ENCODE measurements at places on chromosomes 12 and 14.

- DNase-seq = peak; percentile 62
Observed at GRCh38 chr12:103884316-103884715, 43.3 kb upstream of the NT5DC3 start.

DNA sequence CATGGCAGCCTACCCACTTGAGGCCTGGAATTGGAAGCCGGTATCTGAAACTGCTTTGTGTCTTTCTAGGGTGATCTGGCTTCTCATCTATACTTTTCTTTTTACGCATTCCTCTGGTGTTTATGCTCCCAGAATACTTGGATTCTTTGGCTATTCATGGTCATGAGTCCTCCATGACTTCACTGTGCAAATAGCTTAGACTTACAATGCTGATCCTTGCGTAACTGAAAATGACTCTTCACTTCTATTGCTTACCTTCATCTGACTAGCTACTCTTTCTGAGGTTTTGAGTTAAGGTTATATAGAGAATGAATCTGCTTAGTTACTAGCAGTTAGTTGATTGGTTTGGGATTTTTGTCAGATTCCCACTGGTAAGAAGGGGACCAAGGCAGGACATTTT, 121.7 kb upstream of the NOVA1 start:
- DNase-seq = no peak

DNA sequence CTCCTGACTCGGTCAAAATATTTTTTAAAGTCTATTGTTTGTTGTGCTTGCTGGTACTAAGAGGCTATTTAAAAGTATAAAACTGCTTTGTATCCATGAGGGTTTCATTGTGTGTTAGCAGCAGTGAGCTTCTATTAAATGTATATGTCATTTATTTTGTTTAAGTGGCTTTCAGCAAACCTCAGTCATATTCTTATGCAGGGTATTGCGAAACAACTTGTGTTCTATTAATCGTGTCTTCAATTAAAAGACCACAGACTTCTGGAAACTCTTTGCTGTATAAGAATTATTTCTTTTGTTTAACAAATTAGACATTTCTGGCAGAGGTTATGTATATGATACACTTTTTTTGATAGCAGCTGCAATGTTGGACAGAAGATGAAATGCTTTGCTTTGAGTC, 6.5 kb downstream of the IAPP start:
- DNase-seq = no peak

DNA sequence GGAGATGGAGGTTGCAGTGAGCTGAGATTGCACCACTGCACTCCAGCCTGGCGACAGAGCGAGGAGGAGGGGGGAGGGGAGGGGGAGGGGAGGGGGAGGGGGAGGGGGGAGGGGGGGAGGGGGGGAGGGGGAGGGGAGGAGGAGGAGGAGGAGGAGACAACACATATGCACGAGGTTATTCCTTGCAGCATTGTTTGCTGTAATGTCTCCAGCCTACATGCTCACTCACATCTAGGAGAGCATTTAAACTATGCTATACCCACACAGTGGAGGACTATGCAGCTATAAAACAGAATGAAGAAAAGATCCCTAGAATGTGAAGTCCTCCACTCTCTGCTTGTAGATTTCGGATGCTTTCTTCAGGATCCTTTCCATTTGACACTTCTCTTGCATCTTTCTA, 3.5 kb upstream of the HIGD1C start:
- DNase-seq = no peak

DNA sequence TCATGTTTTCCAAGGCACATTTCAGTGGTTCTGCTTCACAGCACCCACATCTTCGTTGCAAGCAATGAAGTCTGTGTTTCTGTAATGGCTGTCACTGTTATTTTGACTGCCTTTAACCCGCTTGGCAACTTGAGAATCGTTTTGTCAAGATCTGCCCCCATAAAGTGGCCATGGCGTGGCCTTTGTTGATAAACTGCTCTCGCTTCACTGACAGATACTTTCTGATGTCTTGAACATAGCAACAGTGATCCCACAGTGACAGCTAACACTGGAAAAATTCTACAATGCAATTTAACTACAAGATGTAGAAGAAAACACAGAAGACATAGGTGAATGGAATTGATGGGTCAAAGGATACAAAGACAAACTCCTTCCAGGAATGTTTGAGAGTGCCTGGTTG, 184.2 kb downstream of the KLHL28 start:
- no peak for DNase-seq

DNA sequence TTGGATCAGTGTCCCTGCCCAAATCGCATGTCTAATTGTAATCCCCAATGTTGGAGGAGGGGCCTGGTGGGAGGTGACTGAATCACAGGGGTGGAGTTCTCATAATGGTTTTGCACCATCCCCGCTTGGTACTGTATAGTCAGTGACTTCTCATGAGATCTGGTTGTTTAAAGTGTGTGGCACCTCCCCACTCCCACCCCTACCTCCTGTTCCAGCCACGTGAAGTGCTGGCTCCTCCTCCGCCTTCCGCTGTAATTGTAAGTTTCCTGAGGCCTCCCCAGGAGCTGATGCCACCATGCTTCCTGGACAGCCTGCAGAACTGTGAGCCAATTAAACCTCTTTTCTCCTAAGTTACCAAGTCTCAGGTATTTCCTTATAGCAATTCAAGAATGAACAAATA, 67.2 kb downstream of the FERMT2 start:
- DNase-seq = no peak

DNA sequence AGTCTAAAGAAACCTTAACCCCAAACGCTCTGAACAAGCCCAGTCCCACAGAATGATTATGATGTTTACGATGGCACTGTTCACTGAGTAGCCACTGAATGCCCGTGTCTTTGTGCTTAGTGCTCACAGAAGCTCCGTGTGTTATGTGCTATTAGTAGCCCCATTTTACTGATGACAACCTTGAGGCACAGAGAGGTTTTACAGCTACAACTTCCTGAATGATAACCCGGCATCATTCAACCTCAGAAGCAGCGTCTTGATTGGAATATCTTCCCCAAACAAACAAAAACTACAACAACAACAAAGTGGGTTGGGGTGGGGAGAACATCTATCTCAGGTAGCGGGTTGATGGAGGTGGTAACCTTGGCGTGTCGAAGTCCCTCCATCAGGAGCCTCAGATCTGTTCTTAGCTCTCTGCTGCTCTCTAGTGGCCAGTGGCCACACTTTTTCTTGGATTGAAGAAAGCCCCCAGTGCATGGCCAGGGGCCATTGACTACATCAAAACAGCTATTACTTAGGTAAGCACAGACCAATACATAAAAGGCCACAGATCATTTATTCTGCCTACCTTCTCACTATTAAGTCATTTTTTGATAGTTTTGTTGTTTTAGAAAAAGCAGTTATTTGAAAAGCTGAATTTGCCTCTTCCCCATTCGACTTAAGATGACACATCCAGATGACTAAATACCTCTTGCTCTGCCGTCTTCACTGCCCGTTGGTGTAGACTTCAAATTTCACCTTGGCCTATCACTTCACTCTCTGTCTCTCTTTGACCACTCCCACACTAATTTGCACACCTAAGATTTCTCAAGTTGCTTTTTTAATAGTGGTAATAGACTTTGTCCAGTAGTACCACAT, 376.9 kb downstream of the GALC start:
- DNase-seq = peak; percentile 52

- DNase-seq = no peak
Observed at GRCh38 chr12:126950266-126950665, 1316.7 kb upstream of the TMEM132C start.

GRCh38 chr14:67253076-67253635, 11.9 kb downstream of the PALS1 start:
- DNase-seq = no peak

- no peak for DNase-seq
Observed at GRCh38 chr12:91967590-91967989, 178.1 kb downstream of the BTG1 start.

- DNase-seq = no peak
Observed at GRCh38 chr14:52298795-52299194, 15.3 kb upstream of the PTGER2 start.

GRCh38 chr12:54300732-54301427, at the start of gene NFE2:
TSS of gene NFE2 (minus strand) at chr12:54301015. CDS start at chr12:54295248, 5,767 bp downstream.
- DNase-seq = peak; percentile 75

DNA sequence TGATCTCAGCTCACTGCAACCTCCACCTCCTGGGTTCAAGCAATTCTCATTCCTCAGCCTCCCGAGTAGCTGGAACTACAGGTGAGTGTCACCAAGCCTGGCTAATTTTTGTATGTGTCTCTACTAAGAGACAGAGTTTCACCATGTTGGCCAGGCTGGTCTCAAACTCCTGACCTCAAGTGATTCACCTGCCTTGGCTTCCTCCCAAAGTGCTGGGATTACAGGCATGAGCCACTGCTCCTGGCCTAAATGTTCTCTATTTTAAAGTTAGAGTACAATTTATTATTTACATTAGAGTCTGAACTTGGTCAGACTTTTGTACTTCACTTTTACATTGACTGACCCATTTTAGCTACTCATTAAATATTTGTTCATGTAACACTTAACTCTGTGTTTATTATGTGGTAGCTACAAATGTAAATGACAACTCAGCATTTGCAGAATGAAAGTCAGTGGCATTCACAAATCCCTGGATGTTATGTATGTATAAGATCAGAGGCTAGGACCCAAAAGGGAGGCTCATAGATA, 409.6 kb downstream of the APAF1 start:
- DNase-seq = no peak

- no peak for DNase-seq
Observed at GRCh38 chr14:30444451-30444850, 114.5 kb upstream of the G2E3 start.

GRCh38 chr14:24851837-24852236, 198.1 kb downstream of the STXBP6 start:
- DNase-seq = peak; percentile 61

DNA sequence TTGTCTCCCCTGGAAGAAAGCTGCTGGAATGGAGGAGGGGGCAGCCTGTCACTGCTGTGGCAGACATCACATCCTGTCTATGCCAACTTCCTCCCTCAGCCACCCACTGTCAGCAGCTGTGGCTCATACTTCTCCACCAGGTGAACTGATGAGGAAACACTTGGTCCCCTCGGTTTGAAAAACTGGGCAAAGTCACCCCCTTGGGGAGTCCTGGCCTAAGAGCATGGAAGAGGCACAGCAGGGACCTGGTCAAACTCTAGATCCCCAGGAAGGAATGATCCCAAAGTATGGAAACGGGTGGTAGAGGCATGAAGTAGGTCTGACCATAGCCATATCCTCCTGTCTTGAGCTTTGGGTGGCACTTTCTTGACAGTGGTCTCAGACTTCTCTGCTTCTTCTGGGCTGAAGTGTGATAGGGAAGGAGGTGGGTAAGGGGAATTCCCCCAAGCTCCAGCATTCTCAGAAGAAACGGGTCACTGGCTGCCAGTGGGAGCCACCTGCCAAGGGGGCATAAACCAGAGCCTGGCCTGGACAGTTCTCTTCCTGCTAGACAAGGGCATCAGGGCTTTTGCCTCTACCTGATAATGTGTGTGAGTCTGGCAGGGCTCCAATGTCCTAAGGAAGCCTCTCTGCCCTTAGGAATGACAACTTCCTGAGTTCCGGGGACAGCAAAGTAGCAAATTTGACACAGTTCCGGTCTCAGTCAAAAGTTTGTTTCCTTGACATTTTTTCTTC, 36.0 kb downstream of the FMNL3 start:
- peak; percentile 51 for DNase-seq

GRCh38 chr12:124194264-124194892, 100.5 kb upstream of the RFLNA start:
- DNase-seq = no peak

GRCh38 chr12:51460519-51460918, 35.9 kb downstream of the SLC4A8 start:
- no peak for DNase-seq

DNA sequence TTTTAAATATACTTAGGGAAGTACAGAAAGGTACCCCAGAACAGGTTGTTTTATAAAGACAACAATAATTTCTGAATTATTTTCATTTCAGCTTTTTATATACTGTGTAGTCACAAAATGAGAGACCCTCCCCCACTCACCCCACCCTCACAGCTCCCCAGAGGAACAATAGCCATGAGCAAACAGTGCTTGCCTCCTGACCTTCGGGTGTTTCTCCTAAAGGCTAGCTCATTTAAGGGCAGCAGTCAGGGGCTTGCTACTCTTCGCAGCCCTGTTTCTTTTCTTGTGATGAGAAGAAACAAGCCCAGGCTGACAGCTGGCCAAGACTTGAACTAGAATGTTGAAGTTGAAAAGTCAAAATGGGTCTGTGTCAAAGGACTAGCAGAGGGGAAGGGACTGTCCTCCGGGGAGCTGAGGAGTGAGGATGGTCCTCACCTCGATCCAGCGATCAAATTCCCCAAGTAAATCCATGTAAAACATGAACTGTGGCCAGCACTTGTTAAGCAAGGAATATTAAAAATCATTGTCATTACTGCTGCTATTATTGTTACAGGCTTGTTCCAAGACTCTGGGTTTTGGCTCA, 133.8 kb upstream of the ARHGAP5 start:
- DNase-seq = no peak

DNA sequence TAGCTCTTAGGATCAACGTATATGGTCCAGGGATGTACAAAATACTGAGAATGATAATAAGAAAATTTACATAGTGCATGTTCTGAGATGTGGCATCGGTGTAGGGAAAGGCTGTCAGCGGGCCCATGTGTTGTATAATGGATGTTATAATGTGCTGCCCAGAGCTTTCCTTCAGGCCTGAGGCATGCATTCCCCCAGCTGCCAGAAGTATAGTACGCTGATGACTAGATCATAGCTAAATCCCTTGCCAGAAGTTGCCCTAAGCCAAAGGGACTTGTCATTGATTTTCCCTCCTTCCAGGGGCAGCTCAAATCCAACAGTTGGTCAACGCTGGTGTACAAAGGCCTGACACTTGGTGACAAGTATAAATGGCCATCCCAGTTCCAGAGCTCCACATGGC, 6.5 kb upstream of the OR11G2 start:
- peak; percentile 10 for DNase-seq

DNA sequence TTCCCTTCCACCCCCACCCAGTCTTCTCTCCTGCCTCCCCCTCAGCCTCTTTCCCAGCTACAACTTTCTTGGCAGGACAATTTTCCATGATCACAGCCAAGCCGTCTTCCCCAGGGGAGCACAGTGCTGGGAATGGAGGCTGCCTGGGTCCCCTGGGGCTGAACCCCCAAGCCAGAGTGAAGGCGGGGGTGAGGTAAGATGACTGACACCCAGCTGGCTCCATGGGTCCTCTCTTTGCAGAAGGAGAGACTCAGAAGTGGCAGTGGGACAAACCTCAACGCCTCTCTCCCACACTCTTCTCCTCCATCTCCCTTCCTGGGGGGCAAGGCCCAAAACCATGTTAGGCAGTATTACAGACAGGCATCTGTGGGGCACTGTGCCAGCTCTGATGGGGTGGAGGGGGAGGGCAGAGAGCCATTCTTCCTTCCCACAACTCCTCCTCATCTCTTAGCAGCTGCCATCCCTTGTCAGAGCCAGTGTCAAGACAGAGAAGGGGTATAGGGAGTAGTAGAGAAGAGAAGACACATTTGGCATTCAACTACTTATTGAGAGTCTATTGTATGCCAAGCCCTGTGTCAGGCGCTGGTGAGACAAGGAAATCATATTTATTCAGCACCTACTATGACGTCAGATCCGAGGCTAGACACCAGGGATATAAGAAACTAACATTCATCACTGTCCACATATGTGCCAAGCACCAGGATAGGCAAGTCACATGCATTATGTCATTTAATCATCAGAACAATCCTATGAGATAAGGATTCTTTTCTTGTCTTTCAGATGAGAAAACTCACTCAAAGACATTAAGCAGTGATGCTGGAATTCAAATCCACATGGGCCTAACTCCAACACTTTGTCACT, 3.6 kb downstream of the ITGA7 start:
- no peak for DNase-seq

GRCh38 chr12:76445462-76445861, 97.2 kb upstream of the BBS10 start:
- DNase-seq = no peak
